ENCODE measurements at places on chromosomes 11 and 22.

DNA sequence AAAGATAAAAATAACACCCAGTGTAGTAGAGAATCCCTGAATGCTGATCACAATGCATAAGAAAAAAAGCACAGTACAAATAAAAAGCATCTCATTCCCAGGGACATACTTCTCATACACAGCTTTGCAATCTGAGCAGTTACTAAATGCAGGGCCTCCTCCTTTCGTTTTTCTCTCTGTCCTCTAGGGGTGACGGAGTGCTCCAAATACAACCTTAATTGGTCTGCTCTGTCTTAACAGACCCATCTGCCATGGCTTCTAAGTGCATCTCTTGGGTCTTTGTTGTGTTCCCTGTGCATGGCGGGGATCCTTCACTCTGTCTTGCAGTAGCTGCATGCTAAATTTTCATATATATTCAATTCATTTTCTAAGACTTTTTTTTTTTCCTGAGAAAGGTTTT lies 1114.2 kb upstream of the RAG2 start:
- DNase-seq: peak; percentile 8

DNA sequence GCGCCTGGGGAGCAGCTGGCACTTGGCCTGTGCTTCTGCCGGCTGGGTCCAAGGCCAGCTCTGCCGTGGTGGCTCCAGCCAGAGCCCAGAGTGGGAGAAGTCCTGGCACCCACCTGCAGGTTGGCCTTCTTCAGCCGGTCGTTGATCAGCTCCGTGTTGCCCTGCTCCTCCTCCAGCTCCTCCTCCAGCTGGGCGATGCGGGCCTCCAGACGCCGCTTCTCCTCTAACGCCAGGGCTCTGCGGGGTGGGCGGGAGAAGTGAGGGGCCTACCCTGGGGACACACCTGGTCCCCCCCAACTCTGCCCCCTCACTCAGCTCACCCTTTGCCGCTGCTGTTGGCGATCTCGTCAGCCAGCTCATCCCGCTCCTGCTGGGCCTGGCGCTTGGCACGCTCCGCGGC lies 32.6 kb downstream of the APOL1 start:
- DNase-seq: no peak

DNA sequence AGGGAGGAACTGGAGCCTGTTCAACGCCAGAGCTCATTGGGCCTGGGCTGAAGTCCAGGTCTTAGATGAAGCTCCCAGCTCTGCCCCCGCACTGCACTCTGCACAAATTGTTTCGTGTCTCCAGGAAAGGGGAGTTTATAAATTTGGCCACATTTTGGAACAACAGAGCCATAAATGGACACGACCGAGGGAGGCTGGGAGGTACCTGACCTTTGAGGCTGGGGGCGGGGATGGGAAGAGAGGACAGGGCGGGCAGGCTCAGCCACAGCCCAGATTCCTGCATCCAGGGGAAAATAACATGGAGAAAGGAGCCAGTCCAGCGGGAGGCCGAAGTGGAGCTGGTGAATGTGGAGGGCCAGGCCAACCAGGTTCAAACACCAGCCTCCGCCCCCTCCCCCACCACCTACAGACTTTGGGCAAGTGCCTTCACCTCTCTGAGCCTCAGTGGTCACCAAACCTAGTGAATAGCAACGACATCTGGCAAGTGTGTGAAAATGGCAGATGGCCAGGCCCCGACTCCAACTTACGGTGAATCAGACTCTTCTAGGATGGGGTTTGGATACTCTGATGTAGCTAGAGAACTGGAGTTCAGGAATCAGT lies 36.8 kb upstream of the SMTN start:
- no peak for DNase-seq

- no peak for DNase-seq
Observed at GRCh38 chr11:13446444-13446843, 16.6 kb downstream of the BTBD10 start.

- DNase-seq: no peak
Observed at GRCh38 chr22:49255154-49255553, 572.5 kb downstream of the BRD1 start.

GRCh38 chr22:31474743-31475142 lies 14.9 kb downstream of the EIF4ENIF1 start:
- no peak for DNase-seq

GRCh38 chr11:57491371-57492061 lies 24.0 kb downstream of the SLC43A1 start:
- DNase-seq: peak; percentile 32

- no peak for DNase-seq
Observed at GRCh38 chr22:27447289-27447688, 354.3 kb downstream of the MN1 start.

GRCh38 chr11:103623933-103624332 lies 412.5 kb upstream of the DDI1 start:
- DNase-seq: no peak

DNA sequence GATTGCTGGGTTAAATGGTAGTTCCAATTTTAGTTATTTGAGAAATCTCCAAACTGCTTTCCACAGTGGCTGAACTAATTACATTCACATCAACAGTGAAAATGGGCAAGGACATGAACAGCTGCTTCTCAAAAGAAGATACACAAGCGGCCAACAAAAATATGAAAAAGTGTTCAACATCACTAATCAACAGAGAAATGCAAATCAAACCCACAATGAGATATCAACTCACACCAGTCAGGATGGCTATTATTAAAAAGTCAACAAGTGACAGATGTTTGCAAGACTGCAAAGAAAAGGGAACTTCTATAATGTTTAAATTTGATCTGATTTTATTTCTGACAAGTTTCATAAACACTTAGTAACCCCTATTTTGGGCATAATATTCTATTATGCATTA lies 537.5 kb downstream of the DLG2 start:
- DNase-seq: no peak

DNA sequence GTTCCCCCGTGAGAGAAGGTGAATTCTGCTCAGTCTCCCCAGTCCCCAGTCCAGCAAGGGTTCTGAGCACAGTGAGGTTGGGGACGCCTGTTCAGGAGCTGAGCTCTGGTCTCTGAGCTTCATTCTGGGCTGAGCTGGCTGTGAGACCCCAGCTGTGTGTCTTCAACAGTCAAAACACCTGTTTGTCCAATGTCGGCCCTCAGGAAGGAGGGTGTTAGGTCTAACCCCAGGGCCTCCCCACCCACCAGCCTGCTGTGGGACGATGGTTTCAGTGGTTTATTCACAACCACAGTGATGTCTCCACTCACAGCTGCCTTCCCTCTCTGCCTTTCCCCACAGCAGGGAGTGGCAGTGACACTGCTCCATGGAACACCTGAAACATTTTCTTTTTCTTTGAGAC lies 1282.9 kb downstream of the TBC1D22A start:
- peak; percentile 83 for DNase-seq

- DNase-seq: peak; percentile 36
Observed at GRCh38 chr11:78201096-78201818, 12.5 kb downstream of the USP35 start.

DNA sequence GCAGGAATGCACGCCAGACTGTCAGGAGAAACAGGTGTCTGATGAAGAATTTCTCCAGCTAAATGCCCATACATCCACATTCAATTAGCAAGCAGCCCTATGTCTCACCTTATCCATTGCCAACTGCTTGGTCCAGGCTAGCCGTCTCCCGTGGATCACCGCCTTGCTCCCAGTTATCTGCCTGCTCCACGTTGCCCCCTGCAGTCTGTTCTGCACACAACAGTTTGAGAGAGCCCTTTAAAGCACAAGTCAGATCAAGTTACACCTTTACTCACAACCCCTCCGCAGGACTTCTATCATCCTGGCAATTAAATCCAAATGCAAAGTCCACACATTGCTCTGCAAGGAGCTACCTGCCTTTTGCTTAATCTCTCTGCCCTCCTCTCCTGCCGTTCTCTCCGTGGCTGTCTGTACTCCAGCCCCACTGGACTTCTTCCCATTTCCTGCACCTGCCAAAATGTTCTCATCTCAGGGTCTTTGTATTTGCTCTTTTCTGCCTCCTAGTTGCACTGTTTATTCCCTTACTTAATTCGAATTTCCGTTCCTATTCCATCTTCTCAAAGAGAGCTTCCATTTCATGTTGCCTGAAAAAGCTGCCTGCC lies 185.3 kb upstream of the LARGE1 start:
- DNase-seq: peak; percentile 20

- no peak for DNase-seq
Observed at GRCh38 chr22:40476341-40476740, 105.9 kb downstream of the SGSM3 start.

DNA sequence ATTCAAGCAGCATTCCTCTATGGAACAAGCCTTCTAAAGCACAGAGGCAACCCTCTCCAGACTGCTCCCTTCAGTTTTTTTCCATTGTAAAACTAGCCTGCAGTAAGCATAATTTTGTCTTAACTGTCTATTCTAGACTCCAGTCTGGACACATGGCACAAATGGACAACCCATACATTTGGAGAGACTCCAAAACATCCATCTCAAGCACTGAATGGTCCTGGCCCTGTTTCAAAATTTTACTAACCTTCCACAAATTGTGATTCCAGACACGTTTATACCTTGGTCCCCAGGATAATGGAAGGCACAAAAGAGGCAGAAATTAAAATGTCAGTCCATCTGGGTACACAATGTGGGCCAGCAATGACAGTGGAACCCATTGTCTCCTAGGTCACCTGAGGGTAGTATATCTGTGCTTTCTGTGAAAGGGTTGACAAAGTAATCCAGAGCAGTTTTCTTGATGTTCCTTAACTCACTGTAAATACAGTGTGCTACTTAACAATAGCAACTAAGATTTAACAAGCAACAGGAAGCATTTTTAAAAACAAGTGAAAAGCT lies 16.2 kb upstream of the SESN3 start:
- DNase-seq: no peak

DNA sequence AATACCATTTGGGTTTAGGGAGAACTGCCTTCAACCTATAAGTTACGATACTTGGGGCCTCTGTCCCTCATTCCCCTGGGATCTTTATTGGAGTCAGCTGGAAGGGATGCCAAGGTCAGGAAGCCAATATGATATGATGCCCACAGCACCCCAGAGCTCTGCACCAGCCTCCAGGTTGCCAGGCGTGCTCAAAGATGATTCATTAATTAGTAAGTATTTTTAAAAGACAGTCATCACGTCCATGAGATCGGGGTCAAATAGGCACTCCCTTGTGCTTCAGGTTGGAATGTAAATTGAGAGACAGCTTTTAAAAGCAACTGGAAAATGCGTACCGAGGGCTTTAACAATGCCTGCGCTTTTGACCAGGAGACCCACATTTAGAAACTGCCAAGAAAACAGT lies 57.0 kb upstream of the CD5 start:
- DNase-seq: no peak

Data from Jurkat, Clone E6-1 (cell line).